ENCODE measurements at places on chromosomes 13 and 19.

- no peak for DNase-seq
Measured at GRCh38 chr13:89897681-89898080, 1449.8 kb upstream of the MIR17HG start.

DNA sequence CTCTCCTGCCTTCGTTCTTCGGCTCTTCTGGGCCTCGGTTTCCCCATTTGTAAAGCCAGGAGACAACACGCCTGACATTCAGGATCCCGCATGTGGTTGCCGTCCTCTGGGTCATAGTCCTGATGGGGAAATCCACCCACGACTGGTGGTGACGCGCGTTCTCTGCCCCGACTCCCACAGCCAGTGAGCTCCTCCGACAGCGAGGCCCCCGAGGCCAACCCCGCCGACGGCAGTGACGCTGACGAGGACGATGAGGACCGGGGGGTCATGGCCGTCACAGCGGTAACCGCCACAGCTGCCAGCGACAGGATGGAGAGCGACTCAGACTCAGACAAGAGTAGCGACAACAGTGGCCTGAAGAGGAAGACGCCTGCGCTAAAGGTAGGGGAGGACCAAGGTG, 16.4 kb downstream of the HDGFL2 start:
- DNase-seq = no peak

DNA sequence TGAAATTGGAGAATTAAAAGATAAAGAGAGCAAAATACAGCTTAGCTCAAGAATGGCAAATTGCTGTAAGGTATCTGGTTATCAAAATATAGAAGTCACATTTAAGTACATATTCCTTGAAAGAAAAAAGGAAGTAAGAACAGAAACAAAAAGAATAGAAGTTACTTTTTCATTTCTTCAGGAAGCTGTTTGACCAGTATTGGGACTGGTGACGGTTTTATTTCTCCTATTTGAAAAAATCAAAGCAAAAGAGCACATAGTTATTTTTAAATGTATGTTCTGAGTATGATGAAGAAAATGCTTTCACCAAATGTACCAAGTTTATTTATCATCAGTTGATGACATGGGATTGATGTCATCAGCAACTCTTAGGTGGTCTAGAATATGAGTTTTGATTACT, 83.1 kb upstream of the OXGR1 start:
- no peak for DNase-seq

GRCh38 chr19:12163826-12164225, 930 bp downstream of the ZNF136 start:
- no peak for DNase-seq

- DNase-seq = no peak
Measured at GRCh38 chr13:106063591-106064313, 471.7 kb downstream of the EFNB2 start.

DNA sequence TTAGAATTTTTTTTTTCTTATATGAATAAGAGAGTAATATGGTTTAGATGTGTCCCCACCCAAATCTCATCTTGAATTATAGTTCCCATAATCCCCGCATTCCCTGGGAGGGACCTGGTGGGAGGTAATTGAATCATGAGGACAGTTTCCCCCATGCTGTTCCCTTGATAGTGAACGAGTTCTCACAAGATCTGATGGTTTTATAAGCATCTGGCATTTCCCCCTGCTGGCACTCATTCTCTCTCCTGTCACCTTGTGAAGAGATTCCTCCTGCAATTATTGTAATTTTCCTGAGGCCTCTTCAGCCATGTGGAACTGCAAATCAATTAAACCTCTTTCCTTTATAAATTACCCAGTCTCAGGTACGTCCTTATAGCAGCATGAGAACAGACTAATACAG, 205.7 kb downstream of the MYO16 start:
- DNase-seq = no peak

GRCh38 chr19:1947651-1948209, 6.8 kb downstream of the CSNK1G2 start:
- DNase-seq = no peak

DNA sequence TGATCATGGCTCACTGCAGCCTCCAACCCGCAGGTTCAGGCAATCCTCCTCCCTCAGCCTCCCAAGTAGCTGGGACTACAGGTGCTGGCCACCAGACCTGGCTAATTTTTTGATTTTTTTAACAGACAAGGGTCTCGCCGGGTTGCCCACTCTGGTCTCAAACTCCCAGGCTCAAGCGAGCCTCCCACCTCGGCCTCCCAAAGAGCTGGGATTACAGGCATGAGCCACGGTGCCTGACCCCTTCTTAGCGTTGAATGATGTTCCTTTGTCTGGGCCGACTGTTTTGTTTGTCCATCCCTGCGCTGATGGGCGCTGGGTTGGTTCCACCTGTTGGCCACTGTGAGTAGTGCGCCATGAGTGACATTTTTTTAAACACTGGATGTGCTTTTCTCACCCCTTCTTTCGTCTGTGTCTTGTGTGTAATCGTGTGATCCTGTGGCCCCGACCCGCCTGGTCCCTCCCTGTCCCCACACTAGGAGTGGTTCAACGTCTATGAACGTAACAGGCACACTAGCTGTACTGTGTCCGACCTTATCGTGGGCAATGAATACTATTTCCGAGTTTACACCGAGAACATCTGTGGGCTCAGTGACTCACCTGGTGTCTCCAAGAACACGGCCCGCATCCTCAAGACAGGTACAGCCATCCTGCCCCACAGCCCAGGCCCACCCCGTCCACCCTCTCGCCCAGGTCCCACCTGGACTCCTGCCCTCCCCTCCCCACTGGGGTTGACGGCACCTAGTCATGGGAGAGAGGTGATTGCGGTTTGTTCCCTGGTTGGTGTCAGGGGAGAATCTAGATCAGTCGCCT, 15.0 kb upstream of the EMC10 start:
- DNase-seq = peak; percentile 75

DNA sequence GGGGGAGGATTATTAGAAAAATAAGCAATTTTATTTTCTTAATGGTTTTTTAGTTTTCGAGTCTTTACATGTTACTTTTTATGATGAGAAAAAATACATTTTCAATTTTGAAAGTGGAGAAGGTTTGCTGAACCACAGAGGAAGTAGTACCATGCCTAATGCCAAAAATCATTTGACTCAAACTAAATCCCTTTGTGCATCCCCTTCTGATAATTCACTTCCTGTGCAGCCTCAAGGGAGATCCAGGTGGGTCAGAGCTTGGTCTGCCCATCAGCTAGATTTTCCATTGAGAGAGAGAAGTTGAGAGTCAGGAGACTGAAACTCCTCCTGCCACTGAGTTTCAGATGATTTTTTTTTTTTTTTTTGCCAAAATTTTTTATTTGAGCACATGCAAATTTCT, 571.7 kb downstream of the LIG4 start:
- DNase-seq = no peak

DNA sequence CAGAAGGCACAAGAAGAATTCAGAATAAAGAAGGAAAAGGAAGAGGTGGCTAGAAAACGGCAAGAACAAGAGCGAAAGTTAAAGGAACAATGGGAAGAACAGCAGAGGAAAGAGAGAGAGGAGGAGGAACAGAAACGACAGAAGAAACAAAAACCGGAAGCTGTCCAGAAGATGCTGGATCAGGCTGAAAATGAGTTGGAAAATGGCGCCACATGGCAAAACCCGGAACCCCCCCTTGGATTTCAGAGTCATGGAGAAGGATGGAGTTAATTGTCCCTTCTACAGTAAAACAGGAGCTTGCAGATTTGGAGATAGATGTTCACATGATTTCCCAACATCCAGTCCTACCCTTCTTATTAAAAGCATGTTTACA, 6.7 kb downstream of the CD209 start:
- DNase-seq = no peak

- DNase-seq = no peak
Measured at GRCh38 chr19:28595722-28596480, 617.0 kb downstream of the UQCRFS1 start.

DNA sequence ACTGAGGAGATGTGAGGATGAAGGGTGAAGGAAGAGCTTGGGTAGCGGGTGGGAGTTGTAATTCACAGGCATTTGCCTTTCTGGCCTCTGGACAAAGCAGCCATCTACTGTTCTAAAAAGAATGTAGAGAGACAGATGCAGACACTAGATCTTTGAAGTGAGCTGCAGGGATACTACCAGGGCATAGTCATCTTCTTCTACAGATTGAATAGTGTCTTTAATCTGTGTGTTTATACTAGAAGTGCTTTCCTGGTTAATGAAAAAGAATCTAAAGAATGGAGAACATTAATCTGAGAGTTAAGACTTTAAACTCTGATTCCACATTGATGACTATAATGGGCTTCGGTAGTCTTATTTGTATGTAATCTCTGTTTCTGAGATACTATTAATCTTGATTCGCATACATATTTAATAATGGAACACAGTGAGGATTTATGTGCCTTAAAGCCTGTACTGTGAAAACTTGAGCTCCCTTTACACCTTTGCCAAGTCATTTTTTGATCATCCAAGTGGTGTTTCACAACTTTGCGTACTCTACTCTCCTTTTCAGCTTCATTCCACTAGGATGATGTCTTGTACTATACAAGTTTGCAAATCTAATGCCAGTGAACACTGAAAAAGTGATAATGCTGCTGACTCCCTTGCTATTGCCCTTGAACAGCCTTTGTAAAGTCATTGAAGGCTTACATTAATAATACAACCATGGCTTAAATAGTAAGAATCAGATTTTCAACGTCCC, 2199.4 kb upstream of the PCDH20 start:
- no peak for DNase-seq

DNA sequence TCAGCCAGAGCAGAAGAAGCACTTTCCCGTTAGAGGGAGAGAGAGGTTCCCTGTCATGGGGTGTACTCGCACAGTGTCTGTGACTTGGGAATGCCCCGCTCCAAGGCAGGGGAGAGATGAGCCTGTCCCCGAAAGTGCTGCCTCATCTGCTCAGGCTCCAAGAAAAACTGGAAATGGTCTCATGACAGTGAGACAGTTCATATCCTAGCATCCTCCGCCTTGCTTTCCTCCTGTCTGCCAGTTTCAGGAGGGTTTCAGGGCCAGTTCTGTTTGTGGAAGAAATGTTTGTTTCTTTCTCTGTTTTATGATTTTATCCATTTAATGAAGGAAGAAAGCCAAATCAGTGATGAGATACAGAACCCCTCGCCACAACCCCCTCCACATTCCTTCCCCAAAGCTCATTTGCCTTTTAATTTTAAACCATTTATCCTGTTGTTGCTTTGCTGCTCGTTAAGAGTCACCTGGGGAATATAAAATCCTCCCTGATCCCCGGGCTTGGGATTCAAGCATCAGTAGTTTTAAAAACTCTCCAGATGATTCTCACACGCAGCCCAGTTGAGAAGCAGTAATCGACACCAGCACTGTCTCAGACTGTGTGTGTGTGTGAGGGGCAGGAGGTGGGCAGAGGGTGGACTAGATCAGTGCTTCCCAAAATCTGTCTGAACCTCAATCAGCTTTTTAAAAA, 144.6 kb upstream of the UBL3 start:
- DNase-seq = no peak

- DNase-seq = no peak
Measured at GRCh38 chr13:72960541-72960940, 98.3 kb upstream of the KLF5 start.

DNA sequence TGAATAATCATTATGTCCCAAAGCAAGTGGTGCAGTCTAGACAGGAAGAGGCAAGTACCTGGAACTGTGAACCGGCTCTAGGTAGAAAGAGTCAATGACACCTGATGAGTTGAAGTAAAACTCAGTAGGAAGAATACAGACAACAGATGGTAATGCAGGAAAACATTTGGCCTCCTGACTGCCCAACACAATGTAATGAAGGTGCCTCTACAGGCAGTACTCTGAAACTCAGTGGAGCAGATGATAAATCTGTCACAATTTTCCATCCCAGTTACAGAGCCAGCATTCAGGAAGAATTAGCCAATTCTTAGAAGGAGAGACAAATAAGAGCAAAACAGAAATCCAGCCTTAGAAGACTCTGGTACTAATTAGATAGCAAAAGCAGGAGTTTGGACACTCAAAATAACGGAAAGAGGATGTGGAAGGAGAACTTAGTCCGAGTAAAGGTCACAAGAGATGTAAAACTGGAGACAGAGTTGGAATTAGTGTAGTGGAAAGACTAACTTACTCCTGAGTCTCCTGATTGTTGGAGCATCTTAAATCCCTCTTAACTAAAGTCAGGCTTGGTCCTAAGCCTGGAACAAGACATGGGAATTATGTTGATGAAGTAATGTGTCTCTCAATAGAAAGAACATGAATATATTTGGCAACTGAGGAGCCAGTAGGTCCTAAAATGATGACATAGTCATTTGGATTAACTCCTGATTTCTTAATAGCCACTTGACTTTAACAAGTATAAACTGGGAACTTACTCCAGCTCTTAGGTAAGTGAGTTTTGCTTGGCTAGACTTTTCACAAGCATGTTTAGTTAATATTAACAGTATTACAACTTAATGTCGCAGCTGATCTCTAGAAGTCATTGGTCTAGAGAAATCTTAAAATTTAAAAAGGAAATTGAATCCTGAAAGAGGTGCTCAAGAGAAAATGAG, 457.3 kb upstream of the MIR17HG start:
- no peak for DNase-seq

DNA sequence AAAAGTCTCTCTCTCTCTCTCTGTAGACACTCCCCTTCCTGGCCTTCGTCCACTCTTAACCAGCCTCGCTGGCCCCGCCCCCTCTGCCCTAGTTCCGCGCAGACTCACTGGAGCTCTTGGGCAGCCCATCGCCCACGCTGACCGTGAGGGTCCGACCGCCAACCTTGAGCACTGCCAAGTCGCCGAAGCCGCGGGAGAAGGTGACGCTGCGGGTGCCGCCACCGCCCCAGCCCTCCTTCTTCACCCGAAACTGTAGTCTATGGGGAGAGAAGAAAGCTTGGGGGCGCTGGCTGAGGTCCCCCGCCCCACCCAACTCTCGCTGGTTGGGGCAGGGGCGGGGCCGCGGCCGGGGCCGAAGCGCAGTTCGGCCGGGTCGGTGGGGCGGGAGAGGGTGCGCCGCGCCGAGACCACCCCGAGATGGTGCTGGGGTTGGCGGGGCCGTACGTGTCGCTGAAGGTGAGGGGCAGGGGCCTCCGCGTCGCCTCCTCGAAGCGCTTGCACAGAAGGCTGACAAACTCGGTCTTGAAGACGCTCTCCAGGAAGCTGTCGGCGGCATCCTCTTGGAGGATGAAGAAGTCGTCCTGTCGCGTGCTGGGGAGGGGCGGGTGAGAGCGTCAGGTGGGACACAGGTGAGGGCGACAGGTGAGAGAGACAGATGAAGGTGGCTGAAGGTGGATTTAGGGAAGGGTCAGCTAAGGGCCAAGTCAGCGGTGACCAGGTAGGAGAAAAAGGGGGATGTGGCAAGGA, 12.6 kb upstream of the ZNF414 start:
- no peak for DNase-seq
